Omental fat pad (tissue), 4 donors: ENCODE measurements at places on chromosomes 7 and 10.

- DNase-seq: no peak
These were observed 9.9 kb downstream of the DIP2C start for GRCh38 chr10:679556-679955.

- DNase-seq: no peak
These were observed 81.1 kb upstream of the GTF2IRD1 start for GRCh38 chr7:74372511-74373111.

DNA sequence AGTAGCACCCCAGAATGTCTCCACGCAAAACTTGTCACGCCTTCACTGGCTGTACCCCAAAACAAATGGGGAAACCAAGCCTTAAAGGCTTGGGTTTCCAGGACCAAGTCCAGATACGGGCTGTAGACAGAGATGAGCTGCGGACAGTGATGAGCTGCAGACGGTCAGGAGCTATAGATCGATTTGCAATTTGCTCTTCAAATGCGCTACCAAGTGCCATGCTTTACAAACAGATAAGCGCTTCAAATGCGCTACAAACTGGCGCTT, 658 bp upstream of the SGCE start:
- no peak for DNase-seq

- DNase-seq: no peak
These were observed 763.7 kb upstream of the POM121L12 start for GRCh38 chr7:52271703-52272102.

- DNase-seq: no peak
These were observed 689.7 kb upstream of the CELF2 start for GRCh38 chr10:10327934-10328333.

DNA sequence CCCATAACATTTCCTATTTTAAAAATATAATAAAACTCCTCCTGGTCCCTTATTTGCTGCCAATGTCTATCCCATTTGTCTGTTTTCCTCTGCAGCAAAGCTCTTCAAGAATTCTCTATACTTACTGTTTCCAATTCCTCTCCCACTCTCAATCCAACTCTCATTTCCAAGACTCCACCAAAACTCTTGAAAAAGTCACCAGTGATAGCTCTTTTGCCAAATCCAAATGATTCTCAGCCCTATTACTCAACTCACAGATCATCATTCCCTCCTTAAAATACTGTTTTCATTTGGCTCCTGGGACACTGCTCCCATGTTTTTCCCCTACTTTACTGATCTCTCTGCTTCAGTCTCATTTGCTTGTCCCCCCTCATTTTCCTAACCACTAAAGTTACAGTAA, 139.4 kb downstream of the HIBADH start:
- DNase-seq: no peak

DNA sequence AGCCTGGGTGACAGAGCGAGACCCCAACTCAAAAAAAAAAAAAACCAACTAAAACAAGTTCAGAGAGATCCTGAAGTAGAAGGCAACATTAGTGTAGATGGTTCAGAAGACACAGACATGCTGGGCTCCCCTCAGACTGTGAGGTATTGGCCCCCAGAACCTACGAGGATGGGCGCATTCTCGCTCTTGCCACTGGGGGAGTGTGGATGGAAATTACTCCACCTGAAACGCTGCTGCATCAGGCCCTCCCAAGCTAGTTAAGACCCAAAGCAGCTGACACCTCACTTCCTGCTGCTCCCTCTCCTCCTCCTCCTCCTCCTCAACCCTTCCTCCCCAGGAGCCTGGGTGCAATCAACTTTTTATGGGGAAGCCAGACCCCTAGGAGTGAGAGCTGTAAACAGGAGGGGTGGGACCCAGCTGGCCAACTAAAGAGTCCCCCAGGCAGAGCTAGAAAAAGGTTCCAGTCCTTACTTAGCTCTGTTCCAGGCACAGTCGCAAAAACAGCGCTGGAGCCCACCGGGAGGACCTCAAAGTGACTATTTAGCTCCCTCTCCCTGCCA, 7.4 kb downstream of the SH3PXD2A start:
- no peak for DNase-seq

DNA sequence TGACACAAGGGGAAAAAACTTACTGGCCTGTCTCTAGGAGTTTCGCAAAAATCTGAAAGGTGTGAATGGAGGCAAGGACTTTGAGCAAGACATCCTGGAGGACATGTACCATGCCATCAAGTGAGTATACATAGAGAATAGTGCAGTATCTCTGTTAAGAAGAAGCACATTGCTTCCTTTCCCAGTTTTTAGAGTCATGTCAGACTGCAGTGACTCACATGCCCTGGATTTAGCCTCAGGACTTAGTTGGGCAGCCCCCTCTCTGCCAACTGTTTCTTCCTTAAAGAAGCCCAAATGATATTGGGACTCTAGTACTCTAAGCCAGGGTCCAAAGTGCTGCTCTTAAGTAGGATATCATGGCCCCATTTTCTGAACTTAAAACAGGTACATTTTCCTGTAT, 28.1 kb upstream of the NFKB2 start:
- DNase-seq: no peak

GRCh38 chr10:58068809-58069208, 198.9 kb downstream of the IPMK start:
- no peak for DNase-seq

DNA sequence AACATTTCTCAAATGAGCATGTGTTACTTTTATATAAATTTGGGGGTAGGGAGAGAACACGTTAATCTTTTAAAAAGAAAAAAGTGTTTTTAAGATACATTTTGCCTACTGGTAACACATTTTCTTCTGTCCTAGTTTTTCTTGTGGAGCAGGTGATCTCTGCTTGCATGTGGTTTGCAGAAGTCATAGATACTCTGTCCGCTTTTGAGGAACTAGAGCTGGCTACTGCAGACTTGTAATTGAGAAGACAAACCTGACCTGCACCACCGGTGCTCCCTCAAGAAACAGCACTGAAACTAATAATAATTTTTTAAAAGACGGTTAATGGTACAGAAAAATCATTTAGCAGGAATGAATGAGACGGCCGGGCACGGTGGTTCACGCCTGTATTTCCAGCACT, 243.1 kb downstream of the KIAA1217 start:
- no peak for DNase-seq

DNA sequence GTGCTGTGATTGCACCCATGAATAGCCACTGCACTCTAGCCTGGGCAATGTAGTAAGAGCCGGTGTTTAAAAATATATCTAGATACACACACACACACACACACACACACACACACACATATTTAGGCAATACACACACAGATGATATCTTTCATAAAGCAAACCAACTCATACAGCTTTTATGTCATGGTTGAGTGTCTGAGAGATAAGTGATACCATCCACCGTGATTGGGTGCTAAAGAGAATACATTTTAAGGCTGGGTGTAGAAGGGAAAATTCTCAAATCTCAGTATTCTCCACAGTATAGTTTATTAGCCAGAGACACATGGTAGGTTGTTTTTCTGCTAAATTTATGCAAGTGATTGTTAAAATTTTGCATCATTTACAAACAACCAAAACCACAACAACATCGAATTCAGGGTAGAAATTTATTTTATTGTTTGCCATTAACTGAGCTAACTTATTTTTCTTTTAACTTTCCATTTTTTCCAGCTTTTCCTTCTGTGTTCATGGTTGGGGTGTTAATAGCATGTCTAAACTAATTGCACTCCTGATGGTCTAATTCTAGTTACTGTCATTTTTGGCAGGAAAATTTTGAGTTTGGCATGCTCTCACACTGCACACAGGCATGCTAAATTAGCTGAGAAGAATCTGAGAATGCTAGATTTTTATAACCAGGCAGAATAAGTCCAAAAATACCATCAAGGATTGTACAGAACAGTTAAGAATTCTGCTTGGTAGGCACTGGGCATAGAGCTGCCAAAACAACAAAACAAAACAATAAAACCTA, 57.9 kb upstream of the SYPL1 start:
- no peak for DNase-seq

- DNase-seq: no peak
These were observed at the start of gene PRKCQ for GRCh38 chr10:6579904-6580278. PRKCQ (minus strand) TSS chr10:6580276; CDS start chr10:6515135, 65,141 bp downstream.

- DNase-seq: no peak
These were observed 16.9 kb upstream of the MTURN start for GRCh38 chr7:30117896-30118295.

DNA sequence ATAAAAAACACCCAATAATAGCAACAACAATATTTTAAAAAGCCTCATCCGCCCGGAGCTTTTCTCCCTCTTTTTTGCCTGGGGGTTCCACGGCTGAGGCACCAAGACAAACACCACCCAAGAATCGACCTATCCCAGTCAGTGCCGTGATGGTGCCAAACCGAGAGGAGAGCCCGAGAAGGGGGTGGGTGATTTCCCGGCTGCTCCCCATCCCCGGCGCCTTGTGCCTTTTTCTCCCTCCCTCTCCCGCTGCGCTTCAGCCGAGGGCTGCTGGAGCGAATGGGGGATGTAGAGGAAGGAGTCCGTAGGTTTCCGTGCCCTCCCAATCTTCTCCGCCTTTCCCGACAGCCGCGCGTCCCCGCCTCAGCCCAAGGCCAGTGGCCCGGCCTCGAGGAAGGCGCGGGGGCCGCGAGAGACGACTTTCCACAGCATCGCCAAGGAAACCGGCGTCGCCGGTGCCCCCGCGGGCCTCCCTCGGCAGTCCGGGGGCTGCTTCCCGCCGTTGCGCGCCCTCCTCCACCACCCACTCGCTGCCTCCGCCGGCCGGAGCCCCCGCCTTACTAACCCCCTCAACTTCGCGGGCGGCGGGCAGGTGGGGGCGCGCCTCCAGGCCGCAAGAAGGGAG, 1.3 kb downstream of the EGR2 start:
- no peak for DNase-seq

DNA sequence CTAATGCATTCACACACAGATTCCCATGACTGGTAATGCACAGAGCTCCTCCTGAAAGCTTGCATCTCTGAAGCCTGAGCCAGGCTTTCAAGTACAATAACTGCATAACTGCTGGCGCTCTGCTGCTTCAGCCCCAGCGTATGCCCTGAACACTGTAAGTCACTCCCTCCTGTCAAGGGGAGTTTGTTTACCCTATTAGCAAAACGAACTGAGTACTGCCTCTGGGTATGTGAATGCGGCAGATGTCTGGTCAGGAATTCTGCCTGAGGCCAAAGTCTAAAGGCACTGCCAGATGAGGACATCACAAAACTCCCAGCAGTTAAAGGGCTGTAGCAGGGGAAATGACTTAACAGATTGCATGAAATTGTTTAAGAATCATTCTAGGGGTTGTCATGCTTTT, 97.7 kb downstream of the NRCAM start:
- DNase-seq: no peak

DNA sequence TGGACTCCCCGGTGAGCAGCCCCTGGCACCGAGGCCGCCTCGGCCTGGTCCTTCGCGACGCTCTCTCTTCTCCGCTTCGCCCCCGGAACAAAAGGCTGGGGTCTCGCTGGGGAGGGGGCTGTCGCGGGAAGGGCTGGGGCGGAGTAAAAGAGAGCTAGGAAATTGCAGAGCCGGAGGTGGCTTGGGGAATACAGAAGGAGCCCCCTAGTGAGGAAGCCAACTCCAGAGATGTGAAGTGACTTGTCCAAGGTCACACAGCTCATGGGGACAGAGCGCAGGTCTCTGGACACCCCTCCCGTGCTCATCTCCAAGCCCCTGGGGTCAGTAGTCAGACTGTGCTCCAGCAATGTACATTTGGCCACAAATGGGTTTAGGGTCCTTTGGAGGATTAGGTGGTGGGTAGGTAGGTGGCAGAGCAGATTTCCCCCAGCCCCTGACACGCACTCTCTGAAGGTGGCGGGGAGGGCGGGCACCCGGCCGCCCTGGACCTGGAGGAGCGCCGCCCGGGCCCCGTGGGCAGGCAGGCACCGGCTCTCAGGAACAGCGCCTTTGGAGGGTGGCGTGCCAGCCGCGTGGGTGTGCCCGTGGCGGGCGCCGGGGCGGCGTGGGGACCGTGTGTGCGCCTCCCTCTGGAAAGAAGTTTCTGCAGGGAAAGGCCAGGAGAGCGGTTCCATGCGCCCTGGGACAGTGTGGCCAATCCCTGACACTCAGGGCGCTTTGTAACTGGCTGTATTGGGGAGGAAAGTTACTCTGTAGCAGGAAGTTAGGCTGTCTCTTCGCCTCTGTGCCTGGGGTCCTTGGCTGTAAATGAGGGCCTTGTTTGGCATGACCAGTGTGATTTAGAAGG, 910 bp downstream of the WIPF3 start:
- DNase-seq: no peak

GRCh38 chr10:103546401-103546800, 52.9 kb downstream of the NEURL1 start:
- DNase-seq: no peak

DNA sequence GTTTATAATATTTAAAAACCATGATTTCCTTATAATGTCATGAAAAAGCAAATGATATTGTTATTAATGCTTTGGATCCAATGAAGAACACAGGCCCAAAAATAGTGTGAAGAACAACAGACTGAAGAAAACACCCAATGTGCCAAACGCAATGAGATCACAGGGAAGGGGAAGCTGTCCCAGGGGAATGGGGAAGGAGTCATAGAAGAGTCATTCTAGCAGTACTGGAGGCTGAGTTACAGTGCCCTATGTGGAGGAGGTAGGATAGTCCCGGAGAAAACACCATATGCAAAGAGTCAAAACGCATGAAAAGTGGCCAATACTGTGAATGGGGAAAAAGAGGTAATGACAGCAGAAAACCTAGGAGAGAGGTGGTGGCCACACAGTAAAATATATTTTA, 50.9 kb downstream of the TPK1 start:
- DNase-seq: no peak
